ENCODE measurements at places on chromosomes 16 and 17.

DNA sequence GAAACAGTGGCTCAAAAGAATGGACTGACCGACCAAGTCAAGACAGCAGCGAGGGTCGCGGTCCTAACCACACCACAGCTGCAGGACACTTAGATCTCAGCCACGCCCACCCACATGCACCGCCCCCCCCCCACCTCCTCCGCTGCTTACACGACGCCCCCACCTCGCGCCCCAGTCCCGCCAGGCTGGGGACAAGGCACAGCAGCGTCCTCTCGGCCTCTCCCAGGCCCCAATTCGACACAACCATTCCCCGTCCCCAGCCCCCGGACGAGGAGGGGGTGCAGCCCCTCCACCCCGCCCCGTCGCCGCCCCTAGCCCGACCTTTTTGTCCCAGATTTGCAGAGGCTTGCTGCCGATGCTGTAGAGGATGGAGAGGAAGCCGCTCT lies 477 bp downstream of the CFAP20 start:
- DNase-seq, result no peak

DNA sequence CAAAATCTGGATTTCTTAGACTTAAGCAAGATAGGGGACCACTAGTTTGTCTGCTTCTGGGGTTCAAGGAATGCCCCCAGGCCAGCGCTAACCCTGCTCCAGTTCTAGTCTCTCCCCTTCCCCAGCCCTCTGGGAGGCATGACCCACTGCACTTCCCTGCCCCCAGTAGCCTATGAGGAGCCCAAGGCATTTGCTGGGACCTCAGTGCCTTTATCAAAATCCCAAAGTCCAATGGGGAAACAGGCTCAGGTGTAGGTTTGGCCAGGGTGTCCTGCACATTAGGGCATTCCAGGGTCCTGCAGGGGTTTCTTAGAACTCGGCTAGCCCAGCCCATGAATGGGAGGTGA lies 1.2 kb downstream of the IL4R start:
- DNase-seq, result no peak

- DNase-seq, result no peak
Measured at GRCh38 chr17:21196126-21196525, 17.8 kb downstream of the TMEM11 start.

- DNase-seq, result no peak
Measured at GRCh38 chr16:69812688-69813014, 50.5 kb downstream of the WWP2 start.

GRCh38 chr17:79810130-79811010 lies 13.5 kb upstream of the CBX8 start:
- no peak for DNase-seq

- no peak for DNase-seq
Measured at GRCh38 chr17:36214918-36215317, 4.1 kb downstream of the CCL4L2 start.

GRCh38 chr16:81737885-81738536 lies 41.1 kb upstream of the PLCG2 start:
- no peak for DNase-seq

DNA sequence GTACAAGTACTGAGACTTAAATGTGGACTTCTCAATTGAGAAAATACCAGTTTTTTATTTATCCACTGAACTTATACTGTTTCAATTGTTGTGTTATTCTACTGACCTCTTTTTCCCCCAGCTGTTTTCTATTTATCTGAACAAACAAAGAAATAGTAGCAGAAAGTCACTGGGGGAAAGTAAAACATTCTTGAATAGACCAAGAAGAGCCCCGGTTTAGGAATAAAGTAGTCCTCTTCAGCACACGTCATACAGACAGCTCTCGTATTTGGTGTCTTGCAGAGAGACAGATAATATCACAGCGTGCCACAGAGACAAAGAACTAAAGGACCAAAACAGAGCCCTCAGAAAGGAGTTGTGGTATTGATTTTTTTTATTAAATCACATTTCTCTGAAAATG lies 1159.1 kb upstream of the CDH8 start:
- no peak for DNase-seq

- DNase-seq, result no peak
Measured at GRCh38 chr16:31118223-31119155, 1.0 kb downstream of the KAT8 start.

DNA sequence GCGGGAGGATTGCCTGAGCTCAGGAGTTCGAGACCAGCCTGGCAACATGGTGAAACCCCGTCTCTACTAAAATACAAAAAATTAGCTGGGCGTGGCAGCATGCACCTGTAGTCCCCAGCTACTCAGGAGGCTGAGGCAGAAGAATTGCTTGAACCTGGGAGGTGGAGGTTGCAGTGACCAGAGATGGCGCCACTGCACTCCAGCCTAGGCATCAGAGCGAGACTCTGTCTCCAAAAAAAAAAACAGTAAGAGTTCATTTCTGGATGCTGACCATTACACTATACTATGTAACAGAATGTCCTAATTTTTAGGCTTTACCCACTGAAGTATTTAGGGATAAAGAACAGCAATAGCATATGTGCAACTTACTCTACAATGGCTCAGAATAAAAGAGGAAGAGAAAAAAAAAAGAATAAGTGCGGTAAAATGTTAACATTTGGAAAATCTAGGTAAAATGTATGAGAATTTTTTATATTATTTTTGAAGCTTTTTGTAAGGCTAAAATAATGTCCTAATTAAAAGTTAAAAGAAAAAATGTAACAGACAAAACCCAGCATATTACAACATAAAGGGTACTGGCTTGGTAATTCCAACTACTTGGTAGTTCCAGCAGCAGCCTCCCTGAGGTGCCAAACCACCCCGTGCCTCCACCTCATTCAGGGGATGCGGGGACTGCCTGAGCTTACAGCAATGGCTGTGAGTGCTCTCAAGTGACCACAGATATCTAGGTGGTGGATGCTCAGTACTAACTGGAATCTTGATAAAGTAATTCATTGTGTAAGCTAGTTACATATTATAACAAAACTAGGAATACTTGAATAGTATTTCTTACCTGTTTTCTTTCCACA lies 10.9 kb downstream of the COPS3 start:
- no peak for DNase-seq

GRCh38 chr17:17685775-17686291 lies 4.6 kb downstream of the RAI1 start:
- DNase-seq, result peak; percentile 68

- DNase-seq, result no peak
Measured at GRCh38 chr16:19127674-19128131, 13.9 kb downstream of the ITPRIPL2 start.

- no peak for DNase-seq
Measured at GRCh38 chr17:51768706-51769105, 389.8 kb downstream of the CA10 start.

- no peak for DNase-seq
Measured at GRCh38 chr16:10368969-10369551, 16.8 kb upstream of the ATF7IP2 start.

GRCh38 chr17:44981221-44981968 lies 13.3 kb upstream of the C1QL1 start:
- DNase-seq, result peak; percentile 75

DNA sequence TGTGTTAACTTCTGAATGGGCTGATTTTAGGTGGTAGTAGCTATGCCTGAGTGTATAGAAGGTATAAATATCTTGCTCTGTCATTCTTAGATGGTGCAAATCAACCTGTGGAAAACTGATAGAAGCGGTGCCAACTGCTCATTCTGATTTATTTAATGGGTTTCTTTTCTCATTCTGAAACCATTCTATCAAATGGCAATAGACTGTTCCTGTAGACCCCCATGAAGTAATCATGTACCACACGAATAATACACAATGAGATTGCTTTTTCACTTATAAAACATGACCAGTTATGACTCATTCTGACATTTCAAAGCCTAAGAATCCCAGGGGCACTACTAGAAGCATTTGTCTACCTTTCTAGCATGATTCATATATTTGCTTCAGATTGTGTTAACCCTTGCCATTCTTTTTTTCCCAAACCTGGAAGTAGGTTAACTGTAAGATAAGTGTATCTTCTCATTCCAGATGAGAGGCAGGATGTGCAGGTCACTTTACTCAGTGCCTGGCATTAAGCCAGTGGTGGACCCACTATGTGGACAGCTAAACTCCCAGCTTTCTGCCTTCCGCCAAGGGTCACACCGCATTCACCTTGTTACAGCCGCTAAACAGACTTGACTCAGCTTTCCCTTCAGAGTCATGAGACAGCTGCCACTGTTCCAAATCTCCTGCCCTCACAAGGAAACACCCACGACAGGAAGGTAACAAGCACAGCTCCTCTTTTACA lies 16.4 kb upstream of the SLC16A11 start:
- no peak for DNase-seq

DNA sequence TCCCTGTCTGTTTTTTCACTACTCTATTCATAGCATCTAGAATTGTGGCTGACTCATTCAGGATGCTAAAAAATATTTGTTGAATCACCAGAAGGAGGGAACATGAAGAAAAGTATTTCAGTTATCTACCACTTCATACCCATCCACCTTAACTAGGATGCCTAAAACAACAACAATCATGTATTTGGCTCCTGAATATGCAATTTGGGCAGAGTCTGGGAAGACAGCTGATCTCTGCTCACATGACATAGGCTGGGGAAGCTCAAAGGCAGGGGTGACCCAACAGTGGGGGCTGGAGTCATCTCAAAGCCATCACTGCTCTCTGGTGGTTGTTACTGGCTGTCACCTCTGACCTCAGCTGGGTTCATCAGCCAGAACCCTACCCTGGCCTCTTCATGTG lies 80.1 kb upstream of the RPL38 start:
- no peak for DNase-seq

DNA sequence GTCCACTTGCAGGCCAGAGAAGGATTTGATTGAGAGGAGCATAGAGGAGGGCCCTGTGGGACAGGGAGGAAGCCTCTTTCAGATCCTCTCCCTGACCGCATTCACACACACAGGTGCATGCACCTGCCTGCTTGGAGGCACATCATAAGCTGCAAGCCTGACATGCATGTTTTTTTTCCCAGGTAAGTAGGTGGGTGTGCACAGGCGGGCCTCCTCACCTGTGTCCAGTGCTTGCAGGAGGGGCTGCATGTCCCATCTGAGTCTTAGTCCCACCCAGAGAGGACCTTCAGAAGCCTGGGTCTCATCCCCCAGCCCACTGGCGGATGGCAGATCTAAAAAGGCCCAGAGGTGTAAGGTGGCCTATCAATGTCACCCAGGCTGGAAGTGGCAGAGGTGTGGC lies 130.8 kb downstream of the TMEM132E start:
- no peak for DNase-seq

GRCh38 chr16:87556941-87557459 lies 45.3 kb upstream of the JPH3 start:
- DNase-seq, result no peak

GRCh38 chr17:62965174-62965685 lies 805 bp upstream of the TANC2 start:
- no peak for DNase-seq

DNA sequence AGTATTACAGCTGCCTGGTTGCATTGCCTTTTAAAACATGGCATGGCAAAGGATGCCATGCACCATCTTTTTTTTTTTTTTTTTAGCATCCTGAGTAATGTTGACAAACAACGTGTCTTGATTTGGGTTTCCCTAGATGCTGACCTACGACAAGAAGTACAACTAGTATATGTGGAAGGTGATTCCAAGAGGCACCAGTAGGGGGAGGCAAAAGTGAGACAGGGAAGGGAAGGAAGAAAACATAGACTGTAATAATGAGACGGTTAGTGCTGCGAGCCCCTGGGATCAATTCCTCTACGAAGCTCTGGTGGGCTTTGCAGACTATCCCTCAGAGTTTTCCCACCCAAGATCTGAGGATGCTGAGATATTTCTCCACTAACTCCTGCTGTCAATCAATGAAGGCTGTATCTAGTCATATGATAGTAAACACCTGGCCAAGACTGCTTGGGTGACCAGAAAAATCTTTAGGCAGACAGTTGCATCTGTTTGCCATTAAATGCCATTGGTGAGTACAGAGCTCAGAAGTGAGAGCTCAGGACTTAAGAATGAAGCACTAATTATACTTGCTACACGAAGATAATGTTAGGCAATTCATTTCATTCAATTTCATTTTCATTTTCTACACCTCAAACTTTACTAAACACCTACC lies 458.6 kb upstream of the GOT2 start:
- DNase-seq, result no peak

GRCh38 chr17:77593081-77593480 lies 365.4 kb upstream of the TNRC6C start:
- DNase-seq, result no peak

DNA sequence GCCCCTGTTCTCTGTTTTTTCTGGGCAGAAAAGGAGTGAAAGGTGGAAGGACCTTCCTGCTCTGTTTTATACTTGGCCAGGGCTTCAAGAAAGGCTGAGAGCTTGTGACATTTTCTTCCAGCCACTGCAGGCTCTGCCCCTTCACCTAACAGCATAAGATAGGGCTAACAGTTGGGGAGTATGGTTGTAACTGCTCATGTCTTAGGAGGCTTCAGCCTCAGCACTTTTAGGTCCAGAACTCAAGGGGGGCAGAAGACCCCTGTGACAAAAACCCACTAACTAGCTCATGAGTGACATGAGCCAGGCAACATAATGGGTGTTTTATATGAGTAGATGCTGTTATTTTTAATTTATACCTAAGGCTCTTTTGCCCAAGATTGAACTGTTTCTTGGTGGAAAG lies 4.9 kb downstream of the ALDOA start:
- DNase-seq, result no peak

DNA sequence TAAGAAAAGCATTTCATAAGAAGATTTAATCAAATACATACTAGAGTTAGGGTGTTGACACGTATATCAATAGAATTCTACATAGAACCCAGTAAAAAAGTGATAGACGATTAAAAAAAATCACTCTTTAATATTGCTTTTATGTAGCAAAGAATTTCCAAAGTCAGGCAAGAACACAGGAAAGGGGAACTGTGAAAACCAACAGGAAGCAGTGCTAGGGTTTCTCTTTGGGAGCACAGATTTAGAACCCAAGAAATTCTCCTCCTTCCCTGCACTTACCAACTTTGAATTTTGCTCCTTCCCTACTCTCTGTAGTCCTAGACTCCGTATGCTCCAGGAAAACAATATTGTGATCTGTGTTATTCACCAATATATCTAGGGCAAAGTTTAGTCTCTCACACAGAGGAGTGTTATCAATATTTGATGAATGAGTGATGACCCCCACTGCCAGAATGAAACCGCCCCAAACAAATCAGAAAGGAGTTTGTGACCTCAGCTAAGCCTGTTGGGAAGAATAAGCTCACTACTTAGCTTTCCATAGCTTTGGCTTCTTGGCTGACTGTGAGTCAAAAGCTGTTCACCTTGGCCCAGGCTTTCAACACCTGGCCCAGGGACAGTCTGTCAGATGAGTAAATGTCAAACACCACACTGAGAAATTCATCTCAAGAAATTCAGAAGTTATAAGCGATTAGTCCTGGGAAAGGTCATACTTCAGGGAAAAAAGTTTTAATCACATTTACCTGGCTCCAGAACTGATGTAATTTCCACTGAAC lies 8.6 kb downstream of the RFWD3 start:
- DNase-seq, result no peak
